ENCODE measurements at places on chromosomes 12 and 14. TPM values are rescaled to one million over a fixed set of nuclear protein-coding genes. Genes with fewer than 3 reads are reported as not detected.
A peak's percentile ranks its signal among the peaks of the same experiment; 100 is the strongest.

The MAP4K5 gene
- 40.1 TPM for total RNA-seq

The NINJ2 gene
- total RNA-seq = 5.4 TPM

The SUPT16H gene
- total RNA-seq = 121 TPM

The GLTP gene
- total RNA-seq = 18.3 TPM

The KRT83 gene
- not detected for total RNA-seq

The WDR20 gene
- 38.8 TPM for total RNA-seq

GRCh38 chr14:54777395-54777794, 125.2 kb downstream of the GCH1 start:
- peak overlapping the region; percentile 74 for H3K4me3 ChIP-seq
- H3K27ac ChIP-seq = peak overlapping the region; percentile 89
- peaks cover 5% of the 10 kb centered on the region for H3K36me3 ChIP-seq
- DNase-seq = no peak
- no peaks in the 10 kb centered on the region for H3K27me3 ChIP-seq
- H3K4me1 ChIP-seq = peaks cover 49% of the 10 kb centered on the region

DNA sequence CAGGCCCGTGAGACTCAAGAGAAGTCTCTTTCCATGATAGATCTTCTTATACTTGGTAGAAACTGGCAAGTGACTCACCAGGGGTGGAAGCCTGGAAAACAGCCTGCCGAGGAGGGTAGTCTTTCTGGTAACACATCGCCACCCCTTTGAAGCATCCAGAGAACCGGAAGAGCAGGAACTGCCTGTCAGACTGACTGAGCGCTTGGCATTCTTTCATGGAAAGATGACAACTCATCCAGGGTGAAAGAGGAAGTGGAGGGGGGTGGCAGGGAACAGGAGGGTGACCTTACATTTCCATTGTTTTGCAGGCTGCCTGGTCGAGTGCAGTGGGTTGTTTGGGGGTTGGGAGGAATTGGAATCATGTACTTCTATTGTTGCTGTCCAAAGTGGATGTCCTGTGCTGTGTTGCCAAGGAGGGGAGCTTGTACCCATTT, 34.5 kb downstream of the PRKCH start:
- H3K36me3 ChIP-seq = peaks cover 54% of the 10 kb centered on the region
- DNase-seq = no peak

DNA sequence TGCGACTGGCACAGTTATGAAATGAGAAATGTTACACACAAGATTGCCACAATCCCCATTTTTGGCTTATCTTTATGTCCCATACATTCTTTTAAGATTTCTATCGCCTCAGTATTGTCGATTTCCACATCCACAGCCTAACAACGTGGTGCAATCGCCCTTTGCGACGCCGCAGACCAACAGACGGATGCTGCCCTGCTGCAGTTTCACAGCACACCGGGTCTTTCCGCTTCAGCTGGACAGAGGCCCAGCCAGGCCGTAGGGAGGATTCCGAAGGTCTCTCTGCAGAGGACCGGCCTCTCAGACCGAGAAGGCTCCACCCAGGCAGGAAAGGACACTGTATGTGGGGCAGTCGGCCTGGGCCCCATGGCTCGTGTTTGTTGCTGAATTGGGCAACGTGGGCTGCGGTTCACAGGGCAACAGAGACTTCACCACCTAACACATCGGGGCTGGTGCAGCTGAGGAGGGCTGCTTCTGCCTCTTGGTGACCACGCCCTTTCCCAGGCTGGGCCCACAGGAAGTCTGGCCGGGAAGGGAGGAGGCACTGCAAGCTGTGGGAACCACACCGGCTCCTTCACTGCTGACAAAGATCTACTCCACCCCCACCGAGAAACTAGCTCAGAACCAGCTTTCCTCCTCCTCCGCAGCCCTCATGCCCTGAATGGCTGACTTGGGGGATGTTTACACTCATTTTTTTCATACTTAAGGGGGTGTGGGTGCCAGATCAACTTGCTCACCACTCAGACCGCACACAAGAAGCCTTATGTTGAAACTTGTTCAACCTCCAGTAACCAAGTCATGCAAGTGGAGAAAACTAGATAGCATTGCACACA, 32.9 kb upstream of the MDM1 start:
- peak; percentile 82 for DNase-seq
- peak overlapping the region; percentile 86 for H3K27ac ChIP-seq
- no peaks in the 10 kb centered on the region for H3K27me3 ChIP-seq

DNA sequence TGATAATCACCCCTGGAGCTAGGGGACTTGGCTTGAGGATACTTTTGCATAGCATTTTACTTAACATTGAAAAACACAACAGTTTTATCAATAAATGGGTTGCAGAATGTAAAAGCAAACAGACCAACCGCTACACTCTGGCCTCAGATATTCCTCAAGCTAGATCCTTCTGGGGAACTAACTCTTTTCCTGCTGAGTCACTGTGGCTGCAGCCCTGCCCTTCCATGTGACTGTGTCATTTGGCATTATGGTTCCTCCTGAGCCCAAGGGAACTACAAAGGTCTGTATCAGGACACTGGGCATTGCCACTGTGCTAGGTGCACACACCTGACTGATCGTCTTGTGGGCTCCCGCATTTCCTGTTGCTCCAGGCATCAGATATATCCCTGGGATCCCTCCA, 56.6 kb downstream of the TTC9 start:
- H3K4me3 ChIP-seq = no peak overlapping the region
- peaks cover 4% of the 10 kb centered on the region for H3K27me3 ChIP-seq
- no peaks in the 10 kb centered on the region for H3K4me1 ChIP-seq
- no peak for DNase-seq
- no peaks in the 10 kb centered on the region for H3K36me3 ChIP-seq
- no peak overlapping the region for H3K27ac ChIP-seq

- peak overlapping the region; percentile 86 for H3K27ac ChIP-seq
- peaks cover 10% of the 10 kb centered on the region for H3K4me1 ChIP-seq
- H3K27me3 ChIP-seq = no peaks in the 10 kb centered on the region
- no peaks in the 10 kb centered on the region for H3K36me3 ChIP-seq
- peak overlapping the region; percentile 61 for H3K4me3 ChIP-seq
These were observed 44.2 kb downstream of the KCTD10 start for GRCh38 chr12:109432842-109433304.

- no peak overlapping the region for H3K4me3 ChIP-seq
- no peak overlapping the region for H3K27ac ChIP-seq
- DNase-seq = no peak
- peaks cover 9% of the 10 kb centered on the region for H3K4me1 ChIP-seq
- no peaks in the 10 kb centered on the region for H3K27me3 ChIP-seq
- H3K36me3 ChIP-seq = no peaks in the 10 kb centered on the region
These were observed 10.8 kb upstream of the BIN2 start for GRCh38 chr12:51334764-51335163.

- DNase-seq = no peak
- peaks cover 4% of the 10 kb centered on the region for H3K27me3 ChIP-seq
- H3K4me1 ChIP-seq = peaks cover 1% of the 10 kb centered on the region
- H3K36me3 ChIP-seq = no peaks in the 10 kb centered on the region
These were observed 73.6 kb downstream of the SSPN start for GRCh38 chr12:26268841-26269561.

DNA sequence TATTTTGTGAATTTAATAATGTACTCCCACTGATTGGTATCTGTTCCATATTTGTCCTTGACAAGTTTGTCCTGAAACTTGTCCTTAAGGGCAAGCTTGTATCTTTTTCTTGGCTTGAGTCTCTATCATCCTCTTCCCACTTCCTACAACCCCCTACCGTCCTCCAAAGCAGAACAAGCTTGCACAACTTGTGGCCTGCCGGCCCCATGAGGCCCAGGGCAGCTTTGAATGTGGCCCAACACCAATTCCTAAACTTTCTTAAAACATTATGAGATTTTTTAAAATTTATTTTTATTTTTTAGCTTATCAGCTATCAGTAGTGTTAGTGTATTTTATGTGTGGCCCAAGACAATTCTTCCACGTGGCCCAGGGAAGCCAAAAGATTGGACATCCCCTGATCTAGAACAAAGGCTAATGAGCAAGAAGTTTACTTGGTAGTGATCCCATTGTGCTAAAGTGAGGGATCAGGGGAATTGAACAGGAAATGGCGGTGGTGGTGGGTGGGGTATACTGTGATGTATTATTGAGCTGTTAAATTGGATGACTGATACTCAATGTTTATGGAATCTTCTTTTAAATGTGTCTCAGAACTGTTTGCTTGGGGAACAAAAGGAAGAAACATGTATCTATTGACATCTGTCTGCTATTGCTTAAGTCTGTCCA, 37.8 kb downstream of the TMX1 start:
- DNase-seq = no peak
- no peaks in the 10 kb centered on the region for H3K27me3 ChIP-seq
- no peak overlapping the region for H3K27ac ChIP-seq
- H3K4me3 ChIP-seq = no peak overlapping the region
- peaks cover 7% of the 10 kb centered on the region for H3K36me3 ChIP-seq
- no peaks in the 10 kb centered on the region for H3K4me1 ChIP-seq

GRCh38 chr14:75230140-75230792, 48.4 kb upstream of the FOS start:
- peak overlapping the region; percentile 69 for H3K4me3 ChIP-seq
- H3K4me1 ChIP-seq = peaks cover 48% of the 10 kb centered on the region
- peaks cover 4% of the 10 kb centered on the region for H3K27me3 ChIP-seq
- H3K27ac ChIP-seq = peak overlapping the region; percentile 92
- peaks cover 5% of the 10 kb centered on the region for H3K36me3 ChIP-seq
- no peak for DNase-seq

DNA sequence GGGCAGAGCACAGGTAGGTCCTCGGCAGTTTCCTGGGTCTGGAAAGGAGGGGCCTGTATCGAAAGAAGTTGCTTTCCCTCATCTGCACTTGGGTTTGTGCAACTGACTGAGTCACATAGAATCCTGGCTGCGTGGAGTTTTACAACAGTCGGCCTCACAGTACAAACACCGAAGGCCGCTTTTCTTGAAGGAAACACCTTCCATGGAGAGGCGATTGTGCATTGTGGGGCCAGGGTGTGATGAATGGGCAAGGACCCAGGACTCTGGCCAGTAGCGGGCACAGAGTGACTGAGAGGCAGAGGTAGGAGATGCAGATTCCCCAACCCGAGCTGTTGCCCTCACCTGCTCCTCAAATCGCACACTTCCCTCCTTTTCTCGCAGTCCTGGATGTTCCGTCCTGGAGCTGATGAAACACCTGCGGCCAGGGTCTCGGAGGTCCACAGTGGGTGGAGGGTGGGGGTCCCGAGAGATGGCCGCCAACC, 7.7 kb downstream of the CCND2 start:
- peak overlapping the region; percentile 46 for H3K4me3 ChIP-seq
- no peak for DNase-seq
- H3K4me1 ChIP-seq = peaks cover 71% of the 10 kb centered on the region
- H3K27ac ChIP-seq = peak overlapping the region; percentile 70

GRCh38 chr12:18422871-18423270, 161.6 kb downstream of the PIK3C2G start:
- DNase-seq = no peak
- H3K4me3 ChIP-seq = no peak overlapping the region
- no peaks in the 10 kb centered on the region for H3K36me3 ChIP-seq
- no peaks in the 10 kb centered on the region for H3K4me1 ChIP-seq

DNA sequence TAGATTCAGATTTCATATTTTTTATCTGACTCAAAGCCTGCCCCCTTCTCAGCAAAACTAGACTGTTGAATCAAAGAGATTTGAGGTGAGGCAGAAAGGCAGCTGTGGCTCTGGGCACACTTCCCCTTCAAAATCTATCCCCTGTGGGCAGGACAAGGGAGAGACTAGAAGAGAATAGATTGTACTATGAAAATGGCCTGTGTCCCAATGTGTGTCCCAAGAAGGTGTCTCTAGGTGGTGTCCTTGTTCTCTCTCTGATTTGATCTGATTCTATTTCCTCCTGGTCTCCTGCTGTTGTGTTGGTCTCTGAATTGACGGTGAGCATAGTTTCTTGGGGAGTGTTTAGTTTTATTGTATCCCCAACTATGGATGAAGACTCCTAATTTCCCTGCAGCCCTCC, 565.8 kb upstream of the ATP2B1 start:
- H3K36me3 ChIP-seq = no peaks in the 10 kb centered on the region
- H3K4me3 ChIP-seq = no peak overlapping the region
- H3K27me3 ChIP-seq = peaks cover 5% of the 10 kb centered on the region
- H3K4me1 ChIP-seq = no peaks in the 10 kb centered on the region
- no peak for DNase-seq

- H3K4me3 ChIP-seq = no peak overlapping the region
These were observed 202.6 kb upstream of the RGS6 start for GRCh38 chr14:71729596-71729995.

DNA sequence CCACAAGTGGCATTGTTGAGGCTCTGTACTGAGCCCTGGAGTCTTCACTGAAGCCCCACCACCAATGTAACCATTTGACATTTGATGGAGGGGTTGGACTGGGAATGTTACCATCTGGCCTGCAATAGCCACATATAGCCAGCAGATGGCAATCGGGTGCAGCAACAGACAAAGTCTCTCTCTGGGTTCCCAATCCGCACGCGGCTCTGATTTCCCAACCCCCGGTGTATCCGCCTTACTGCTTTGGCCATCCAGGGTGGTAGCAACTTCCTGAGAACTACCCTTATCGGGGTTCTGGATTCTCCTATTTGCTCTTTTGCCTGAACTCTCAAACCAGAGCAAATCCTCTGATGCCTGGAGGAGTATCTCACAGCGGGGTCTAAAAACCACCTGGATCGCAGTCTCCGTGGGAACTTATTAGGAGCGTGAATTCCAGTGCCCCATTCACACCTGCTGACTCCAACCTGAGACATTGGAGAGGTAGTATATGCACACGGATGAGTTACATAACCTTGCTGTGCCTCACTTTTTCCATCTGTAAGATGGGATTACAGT, 14.2 kb downstream of the VRTN start:
- no peaks in the 10 kb centered on the region for H3K36me3 ChIP-seq
- H3K4me1 ChIP-seq = no peaks in the 10 kb centered on the region
- peaks cover 12% of the 10 kb centered on the region for H3K27me3 ChIP-seq

DNA sequence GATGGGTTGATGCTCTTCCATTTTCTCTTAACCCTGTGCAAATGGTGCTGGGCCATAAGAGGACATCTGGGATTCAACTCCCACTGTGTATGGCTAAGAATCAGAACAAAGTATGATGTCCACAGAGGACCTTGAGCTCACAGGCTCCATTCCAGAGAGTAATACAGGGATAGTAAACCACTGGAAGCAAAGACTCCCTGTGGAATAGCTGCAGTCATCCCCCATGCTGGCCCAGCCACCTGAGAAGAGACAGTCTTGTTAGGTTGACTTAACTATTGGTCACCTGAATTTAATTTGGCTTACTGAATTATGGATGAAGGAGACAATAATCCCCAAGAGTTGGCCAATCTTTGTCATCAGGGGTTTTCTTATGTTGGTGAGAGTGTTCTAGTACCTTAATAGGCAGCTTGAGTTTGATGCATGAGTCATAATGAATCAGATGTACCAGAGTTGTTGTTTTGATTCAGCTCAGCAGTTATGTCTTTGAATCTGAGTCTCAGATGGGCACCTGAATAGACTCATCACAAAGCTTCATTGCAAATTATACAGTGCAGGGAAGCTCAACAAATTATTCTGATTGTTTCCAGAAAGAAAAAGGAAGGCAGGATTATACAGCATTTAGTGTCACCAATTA, 122.7 kb downstream of the SSPN start:
- no peak overlapping the region for H3K27ac ChIP-seq
- H3K4me1 ChIP-seq = no peaks in the 10 kb centered on the region
- DNase-seq = no peak
- H3K4me3 ChIP-seq = no peak overlapping the region

- H3K4me3 ChIP-seq = no peak overlapping the region
- peaks cover 10% of the 10 kb centered on the region for H3K27me3 ChIP-seq
- peaks cover 2% of the 10 kb centered on the region for H3K4me1 ChIP-seq
- no peak for DNase-seq
These were observed 133.1 kb downstream of the TMEM30B start for GRCh38 chr14:61147831-61148549.

- peaks cover 14% of the 10 kb centered on the region for H3K4me1 ChIP-seq
- no peak for DNase-seq
- H3K27ac ChIP-seq = no peak overlapping the region
- no peaks in the 10 kb centered on the region for H3K27me3 ChIP-seq
These were observed 64.2 kb downstream of the ERGIC2 start for GRCh38 chr12:29316752-29317151.

- H3K27me3 ChIP-seq = peaks cover 3% of the 10 kb centered on the region
- no peak overlapping the region for H3K4me3 ChIP-seq
- H3K4me1 ChIP-seq = no peaks in the 10 kb centered on the region
- no peaks in the 10 kb centered on the region for H3K36me3 ChIP-seq
These were observed 25.9 kb downstream of the NFKBIA start for GRCh38 chr14:35378425-35379233.

All from activated naive CD8-positive, alpha-beta T cell treated with anti-CD3 and anti-CD28 coated beads, Interleukin-2, amount 10 ng/mL, durations not matched to agents 7 days and 5 days (primary cell).